ENCODE measurements at places on chromosomes 11 and 22. TPM values are rescaled to one million over a fixed set of nuclear protein-coding genes. Genes with fewer than 3 reads are reported as not detected.

GRCh38 chr11:24082241-24082640 is 414.6 kb upstream of the LUZP2 start:
- DNase-seq, result no peak

DNA sequence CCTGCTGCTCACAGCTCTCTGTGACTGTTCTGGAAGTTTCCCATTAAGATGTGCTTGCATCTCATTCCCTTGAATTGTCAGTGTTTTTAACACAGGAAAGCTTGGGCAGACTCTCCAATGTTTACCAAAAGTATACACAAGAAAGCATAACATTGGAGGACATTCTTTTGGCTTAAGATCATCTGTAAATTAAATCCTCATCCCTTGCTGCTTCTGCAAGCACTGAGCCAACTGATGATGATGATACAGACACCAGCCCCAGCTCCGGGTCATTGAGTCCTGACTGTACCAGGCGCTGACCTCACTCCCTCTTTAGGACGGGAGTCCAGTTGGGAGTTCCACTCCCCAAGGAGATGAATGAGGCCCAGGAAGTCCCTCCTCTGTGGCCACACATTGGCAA is 23.8 kb downstream of the CD82 start:
- no peak for DNase-seq

DNA sequence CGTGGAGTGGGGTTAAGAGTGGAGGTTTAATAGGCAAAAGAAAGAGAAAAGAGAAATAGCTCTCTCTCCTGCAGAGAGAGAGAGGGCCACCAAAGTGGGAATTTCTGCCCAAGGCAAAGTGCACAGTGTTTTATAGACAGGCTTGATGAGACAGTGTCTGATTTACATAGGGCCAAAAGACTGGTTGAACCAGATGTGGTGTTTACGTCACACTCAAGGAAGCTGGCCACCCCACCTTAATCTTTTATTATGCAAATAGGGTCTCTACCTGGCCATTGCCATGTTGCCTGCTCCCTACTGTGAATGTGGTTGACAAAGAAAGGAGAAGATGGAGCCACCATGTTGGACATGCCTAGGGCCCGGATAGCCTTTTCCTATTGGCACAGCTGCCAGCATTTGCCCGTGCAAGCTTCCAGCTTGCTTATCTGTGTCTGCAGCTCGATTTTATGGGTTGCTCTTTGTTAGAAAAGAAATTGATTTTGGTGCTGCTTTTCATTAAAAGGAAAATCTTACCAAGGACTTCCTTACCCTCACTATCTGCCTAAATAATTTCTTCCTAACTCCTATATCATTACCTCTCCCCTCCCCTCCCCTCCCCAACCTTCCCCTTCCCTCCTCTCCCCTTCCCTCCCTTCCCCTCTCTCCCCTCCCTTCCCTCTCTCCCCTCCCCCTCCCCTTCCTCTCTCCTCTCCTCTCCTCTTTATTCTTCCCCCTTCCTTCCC is 436.0 kb downstream of the NELL1 start:
- DNase-seq, result no peak

The TBCEL gene
- 24.6 TPM for total RNA-seq

DNA sequence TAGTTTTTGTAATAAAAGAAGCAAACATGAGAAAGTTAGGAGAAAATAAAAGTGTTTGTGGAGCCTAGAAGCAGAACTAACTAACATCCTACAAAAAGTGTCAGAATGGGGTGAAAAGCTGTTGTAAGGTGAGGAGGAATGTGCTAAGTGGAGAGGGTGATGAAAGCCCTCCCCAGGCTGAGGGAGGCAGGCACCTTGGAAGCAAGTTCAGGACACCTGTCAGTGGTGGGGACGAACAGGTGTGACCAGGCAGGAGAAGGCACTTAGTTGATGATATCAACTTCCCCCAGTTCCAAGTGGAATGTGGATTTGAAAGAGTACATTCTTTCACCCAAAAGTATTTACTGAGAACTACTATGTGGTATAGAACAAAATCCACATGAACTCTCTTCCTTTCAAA is 18.7 kb upstream of the BMAL1 start:
- DNase-seq, result no peak

The APOL6 gene
- total RNA-seq, result 5.2 TPM

DNA sequence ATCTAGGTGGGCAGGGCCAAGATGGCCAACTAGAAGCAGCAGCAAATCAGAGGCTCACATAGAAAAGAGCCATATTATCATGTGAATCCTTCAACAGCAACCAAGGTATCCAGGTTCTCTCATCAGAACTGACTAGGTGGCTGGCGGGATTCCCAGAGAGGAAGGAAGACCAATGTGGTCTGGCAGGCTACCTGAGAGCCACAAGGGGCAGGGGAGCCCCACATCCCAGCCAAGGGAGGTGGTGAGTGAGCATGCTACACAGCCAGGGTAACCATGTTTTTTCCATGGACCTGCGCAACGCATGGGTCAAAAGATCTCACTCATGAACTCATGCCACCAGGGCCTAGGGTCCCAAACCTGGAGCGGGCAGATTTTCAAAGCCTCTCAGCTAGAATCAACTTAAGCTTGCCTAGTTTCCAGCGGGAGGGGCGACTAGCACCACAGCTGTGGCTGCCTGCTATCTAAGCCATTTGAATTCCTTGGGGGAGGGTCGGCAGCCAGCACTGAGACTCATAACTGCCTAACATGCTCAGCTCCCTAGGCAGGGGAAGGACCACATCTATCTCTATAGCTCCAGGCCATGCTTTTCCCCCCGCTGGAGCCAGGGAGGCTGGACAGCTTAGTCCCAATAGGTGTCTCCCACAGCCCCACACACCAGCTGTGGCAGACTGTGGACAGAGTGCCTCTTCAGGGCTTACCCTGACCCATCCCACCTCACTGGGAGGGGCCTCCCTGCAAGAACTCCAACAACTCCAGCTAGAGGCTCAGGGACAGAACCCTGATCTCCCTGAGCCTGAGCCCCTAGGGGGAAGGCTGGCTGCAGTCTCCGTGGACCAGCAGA is 28.7 kb upstream of the CASP12 start:
- no peak for DNase-seq

DNA sequence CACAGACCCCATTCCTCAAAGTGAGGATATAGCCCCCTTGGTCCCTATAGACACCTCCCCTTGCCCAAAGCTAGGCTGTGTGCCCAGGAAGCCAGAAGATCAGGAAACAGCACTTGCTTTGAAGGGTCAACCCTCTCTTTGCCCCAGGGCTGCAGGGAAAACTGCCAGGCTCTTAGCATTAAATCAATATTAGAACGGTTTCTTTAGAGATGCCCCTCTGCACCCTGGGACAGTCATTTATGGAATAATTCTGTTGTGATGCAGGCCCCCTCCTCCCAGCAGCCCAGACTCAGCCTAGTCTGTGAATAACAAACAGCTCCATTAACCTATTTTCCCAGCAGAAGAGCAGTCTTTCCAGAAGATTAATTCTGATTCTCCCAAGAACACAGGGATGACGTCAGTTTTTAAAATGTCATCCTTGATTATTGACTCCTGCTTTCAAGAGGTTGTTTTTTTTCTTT is 11.6 kb upstream of the CAPN5 start:
- no peak for DNase-seq
